ENCODE measurements at places on chromosomes 11 and 22.

DNA sequence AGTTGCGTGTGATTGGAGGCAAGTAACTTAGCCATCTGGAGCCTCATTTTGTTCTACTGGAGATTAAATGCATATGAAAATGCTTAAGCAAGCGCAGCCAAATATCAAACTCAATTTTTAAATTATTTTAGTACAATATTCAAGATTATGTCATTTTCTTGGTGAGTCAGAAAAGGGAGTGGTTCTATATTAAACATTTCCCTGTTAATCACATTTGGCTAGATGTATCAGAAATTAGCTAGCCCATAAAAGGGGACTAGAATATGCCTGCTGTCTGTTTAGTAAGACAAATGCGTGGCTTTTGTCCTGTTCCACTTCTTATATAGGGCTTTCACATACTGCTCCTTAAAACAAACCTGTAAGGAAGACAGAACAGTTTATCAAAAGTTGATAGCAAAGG lies 35.0 kb upstream of the BMAL1 start:
- no peak for DNase-seq

GRCh38 chr22:27296091-27296675 lies 505.4 kb downstream of the MN1 start:
- no peak for DNase-seq

GRCh38 chr11:73551677-73552076 lies 46.2 kb downstream of the FAM168A start:
- DNase-seq: no peak

DNA sequence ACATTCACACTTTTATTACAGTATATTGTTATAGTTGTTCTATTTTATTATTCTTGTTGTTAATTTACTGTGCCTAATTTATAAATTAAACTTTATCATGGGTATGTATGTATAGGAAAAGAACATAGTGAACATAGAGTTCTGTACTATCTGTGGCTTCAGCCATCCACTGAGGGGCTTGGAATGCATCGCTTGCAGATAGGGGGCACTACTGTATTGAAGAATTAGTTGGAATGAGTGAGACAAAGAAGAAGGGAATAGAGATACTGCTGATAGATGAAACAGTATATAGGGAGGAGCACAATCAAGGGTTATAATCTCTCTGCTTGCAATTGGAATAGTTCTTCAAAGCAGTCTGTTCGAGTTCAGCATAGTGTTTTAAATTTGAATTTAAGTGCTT lies 432.2 kb downstream of the RAB38 start:
- no peak for DNase-seq

- DNase-seq: no peak
Measured at GRCh38 chr22:37896939-37897338, 9.2 kb upstream of the MICALL1 start.

DNA sequence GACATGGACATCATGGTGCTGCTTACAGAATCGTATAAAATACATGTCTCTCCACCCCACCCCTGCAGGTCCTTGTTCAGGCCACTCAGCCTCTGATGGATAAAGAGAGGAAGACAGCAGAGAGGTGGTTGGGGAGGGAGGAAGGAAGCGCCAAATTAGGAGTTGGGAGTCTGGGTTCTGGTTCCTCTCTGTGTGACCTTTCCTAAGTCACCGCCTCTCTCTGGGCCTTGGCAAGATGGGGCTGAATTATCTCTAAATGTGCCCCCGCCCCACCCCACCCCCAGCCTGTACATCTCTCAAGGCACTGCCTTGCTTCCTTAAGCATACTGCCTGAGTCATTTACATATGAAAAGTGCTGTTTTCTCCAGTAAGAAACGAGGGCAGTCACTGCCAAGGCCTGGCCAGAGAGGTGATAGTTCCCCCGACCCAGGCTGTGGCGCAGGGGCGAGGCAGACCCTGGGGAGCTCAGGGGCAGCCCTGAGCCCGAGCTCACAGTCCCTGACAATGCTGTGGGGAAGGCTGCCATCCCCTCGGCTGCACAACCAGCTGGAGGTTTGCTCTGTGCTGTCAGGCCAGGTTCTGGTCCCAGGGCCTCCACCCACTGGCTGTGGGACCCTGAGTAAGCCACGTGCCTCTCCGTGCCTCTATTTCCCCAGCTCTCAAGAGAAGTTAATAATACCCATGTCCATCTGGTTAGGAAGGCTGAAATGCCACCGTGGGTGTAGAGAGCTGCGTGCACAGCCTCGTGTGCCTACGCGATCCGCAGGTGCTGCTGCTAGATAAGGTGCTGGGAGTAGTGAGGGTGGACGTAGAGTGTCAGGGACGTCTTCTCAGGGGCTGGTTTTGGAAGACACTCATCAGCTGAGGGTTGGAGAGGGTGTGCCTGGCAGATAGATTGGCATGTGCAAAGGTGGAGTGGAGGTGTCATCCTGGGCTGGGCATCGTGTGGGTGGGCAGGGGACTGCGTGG lies 55.3 kb downstream of the CACNA1I start:
- no peak for DNase-seq

- no peak for DNase-seq
Measured at GRCh38 chr11:88204353-88204752, 29.1 kb upstream of the RAB38 start.

- no peak for DNase-seq
Measured at GRCh38 chr11:86644291-86644690, 28.1 kb downstream of the ME3 start.

GRCh38 chr22:43571181-43571580 lies 159.4 kb downstream of the MPPED1 start:
- DNase-seq: no peak

- DNase-seq: no peak
Measured at GRCh38 chr11:45272701-45273100, 13.4 kb downstream of the SYT13 start.

GRCh38 chr11:12403997-12404350 lies 26.6 kb downstream of the PARVA start:
- DNase-seq: no peak

DNA sequence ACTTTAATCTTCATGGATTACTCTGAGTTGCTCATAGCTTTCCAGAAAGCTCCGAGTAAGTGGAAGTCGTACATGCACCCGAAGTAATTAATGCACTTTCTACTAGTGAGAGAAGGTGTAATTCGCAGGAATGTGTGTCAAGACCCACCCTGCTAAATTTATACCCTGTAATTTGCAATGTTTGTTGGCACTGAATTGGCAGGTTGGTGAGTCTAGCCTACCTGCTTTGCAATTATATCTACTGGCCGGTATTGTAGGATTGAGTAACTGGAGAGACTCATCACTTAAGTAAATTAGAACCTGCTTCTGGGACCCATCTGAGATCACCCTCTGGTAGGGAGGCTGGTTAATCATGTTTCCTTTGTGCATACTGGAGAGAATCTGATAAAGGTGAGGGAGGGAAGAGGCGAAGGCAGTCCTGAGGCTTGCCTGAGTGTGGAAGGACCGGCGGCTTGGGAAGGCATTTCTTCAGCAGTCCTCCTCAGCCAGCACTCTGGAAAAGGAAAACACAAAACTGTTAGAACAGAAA lies 63.3 kb downstream of the LDLRAD3 start:
- DNase-seq: no peak

DNA sequence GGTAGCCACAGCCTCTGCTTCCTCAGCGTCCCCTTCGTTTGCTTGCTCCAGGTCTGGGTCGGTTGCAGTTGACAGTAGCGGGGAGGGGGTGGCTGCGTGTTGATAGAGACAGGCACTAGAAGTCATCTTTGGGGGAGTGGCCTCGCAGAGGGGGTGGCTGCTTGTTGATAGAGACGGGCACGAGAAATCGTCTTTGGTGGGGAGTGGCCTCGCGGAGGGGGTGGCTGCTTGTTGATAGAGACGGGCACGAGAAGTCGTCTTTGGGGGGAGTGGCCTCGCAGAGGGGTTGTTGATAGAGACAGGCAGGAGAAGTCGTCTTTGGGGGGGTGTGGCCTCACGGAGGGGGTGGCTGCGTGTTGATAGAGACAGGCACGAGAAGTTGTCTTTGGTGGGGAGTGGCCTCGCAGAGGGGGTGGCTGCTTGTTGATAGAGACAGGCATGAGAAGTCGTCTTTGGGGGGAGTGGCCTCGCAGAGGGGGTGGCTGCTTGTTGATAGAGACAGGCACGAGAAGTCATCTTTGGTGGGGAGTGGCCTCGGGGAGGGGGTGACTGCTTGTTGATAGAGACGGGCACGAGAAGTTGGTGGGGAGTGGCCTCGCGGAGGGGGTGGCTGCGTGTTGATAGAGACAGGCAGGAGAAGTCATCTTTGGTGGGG lies 328.3 kb downstream of the TBC1D22A start:
- DNase-seq: no peak

DNA sequence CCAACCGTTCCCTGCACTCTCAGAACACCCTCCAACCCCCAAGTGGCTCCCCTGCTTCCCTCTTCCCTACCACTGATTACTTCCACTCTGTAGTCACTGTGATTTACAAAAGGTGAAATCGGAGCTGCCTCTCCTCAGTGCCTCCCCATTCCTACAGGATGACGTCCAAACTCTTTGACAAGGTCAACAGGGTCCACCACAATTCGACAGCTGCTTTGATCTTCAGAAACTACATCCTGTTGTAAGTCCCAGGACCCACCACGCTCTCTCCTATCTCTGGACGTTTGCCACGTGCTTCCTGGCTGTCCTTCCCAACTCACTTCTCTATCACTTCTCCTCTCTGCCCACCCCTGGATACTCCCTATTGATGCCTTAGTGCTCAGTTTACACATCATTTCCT lies 85.0 kb upstream of the EIF3D start:
- DNase-seq: no peak

- no peak for DNase-seq
Measured at GRCh38 chr11:129273944-129274711, 82.0 kb upstream of the ARHGAP32 start.

- no peak for DNase-seq
Measured at GRCh38 chr11:128299132-128299726, 288.1 kb downstream of the ETS1 start.

DNA sequence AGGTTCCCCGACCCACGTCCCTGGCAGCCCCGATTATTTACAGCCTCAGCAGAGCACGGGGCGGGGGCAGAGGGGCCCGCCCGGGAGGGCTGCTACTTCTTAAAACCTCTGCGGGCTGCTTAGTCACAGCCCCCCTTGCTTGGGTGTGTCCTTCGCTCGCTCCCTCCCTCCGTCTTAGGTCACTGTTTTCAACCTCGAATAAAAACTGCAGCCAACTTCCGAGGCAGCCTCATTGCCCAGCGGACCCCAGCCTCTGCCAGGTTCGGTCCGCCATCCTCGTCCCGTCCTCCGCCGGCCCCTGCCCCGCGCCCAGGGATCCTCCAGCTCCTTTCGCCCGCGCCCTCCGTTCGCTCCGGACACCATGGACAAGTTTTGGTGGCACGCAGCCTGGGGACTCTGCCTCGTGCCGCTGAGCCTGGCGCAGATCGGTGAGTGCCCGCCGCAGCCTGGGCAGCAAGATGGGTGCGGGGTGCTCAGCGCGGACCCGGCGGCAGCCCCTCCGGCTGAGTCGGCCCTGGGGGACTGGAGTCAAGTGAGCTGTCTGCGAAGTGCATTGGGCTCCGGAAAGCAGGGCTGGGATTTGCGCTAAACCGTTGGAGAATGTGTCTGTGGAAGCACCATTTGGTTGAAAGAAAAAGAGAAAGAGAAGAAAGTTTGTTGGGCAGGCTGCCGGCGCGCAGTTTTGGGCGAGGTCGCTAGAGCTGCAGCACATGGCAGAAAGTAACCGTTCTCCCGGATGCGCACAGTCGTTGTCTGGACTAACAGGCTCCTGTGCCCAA lies at the start of gene CD44:
TSS of gene CD44 (plus strand) at position 229 of the 779 bp plus-strand sequence. CDS start at position 362, 133 bp downstream.
- DNase-seq: no peak

GRCh38 chr11:67303132-67303834 lies at the start of gene SSH3:
TSS of gene SSH3 (plus strand) at chr11:67303530. CDS start at chr11:67303626, 96 bp downstream.
- no peak for DNase-seq

- DNase-seq: no peak
Measured at GRCh38 chr22:36022162-36022561, 6.5 kb downstream of the RBFOX2 start.

DNA sequence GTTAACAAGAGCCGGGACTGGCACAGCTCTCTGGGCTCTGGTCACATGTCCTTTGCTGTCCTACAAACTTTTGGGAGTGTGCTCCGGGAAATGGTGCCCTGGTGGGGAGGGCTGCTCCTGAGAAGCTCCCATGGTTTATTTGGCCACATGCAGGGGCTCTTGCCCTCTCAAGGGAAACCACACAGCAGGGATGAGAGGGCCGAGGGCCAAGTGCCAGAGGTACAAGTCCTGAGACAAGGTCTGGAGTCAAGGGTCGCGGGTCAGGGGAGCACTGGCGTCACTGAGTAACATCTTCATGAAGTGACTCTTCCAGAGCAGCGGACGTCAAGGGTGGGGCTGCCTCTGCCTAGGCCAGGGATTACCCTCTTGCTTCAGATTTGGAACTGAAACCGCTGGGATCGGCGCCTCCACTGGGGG lies 1160.6 kb downstream of the TBC1D22A start:
- DNase-seq: no peak

DNA sequence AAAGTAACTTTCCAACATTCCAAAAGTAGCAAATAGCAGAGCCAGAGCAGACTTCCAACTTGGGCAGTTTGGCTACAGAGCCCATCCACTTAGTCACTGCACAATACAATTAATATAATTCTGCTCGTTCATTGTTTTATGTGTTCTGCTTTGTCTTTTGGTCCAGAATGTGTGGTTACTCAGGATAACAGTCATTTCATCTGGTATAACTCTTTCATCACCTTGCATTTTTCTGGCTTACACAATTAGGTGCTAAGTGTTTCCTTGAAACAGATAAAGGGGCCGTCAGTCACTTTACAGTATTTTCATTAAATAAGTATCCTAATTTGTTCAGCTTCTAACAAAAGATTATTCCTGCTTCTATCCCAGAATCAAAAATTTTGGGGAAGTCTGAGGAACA lies 87.2 kb downstream of the LARGE2 start:
- no peak for DNase-seq

- DNase-seq: no peak
Measured at GRCh38 chr11:134731213-134731961, 319.3 kb upstream of the B3GAT1 start.

DNA sequence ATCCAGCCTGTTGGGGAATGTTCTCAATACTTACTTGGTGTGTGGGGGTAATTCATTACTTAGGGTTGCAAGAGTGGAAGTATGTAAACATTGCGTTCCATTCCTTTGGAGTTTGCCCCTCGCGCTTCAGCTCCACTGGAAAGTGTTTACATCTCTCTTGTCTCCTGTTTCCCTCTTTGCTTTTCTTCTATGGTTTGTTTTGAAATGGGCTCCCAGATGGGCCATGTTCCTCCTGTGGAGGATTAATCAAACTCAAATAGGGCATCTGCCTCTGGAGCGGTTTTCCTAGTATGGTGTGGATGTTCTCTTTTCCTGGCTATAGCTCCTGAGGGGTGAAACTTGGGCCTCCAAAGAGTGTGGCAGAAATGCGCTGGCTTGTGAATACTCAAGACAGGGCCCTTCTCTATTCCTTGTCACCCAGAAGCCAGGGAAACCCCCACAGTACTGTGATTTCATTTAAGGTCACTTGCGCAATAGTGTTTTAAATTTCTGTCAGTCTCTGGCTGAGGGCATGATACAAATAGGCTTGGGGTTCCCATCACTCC lies 51.9 kb downstream of the CD44 start:
- DNase-seq: no peak

DNA sequence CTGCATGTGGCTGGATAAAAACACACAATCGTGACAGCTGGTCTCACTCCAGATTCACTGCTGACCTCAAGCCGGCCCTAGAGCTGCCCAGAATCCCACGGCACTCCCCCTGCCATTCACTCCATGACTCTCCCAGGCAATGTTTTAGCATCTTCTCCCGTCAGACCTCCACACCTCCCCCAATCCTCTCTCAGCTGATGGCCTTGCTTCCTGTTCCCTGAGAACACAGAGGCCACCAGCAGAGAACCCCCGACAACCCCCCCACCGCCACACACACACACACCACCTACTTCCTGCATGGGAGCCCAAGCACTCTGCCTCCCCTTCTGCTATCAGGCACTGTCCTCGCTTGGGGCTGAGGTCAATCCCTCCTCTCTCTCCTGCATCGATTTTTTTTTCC lies 9.3 kb downstream of the TNKS1BP1 start:
- no peak for DNase-seq

All from pulmonary artery endothelial cell (primary cell).